ENCODE measurements at places on chromosomes 7 and 10.

- no peak for DNase-seq
Observed at GRCh38 chr7:99000904-99001465, 122.7 kb downstream of the TRRAP start.

- no peak for DNase-seq
Observed at GRCh38 chr7:33820206-33820605, 85.1 kb upstream of the BMPER start.

- DNase-seq, result no peak
Observed at GRCh38 chr7:85030893-85031292, 156.0 kb downstream of the SEMA3D start.

GRCh38 chr10:132162021-132162531 is 24.7 kb upstream of the DPYSL4 start:
- no peak for DNase-seq

- DNase-seq, result no peak
Observed at GRCh38 chr10:1538121-1538520, 199.2 kb downstream of the ADARB2 start.

GRCh38 chr7:66211429-66211828 is 6.3 kb downstream of the TPST1 start:
- no peak for DNase-seq

DNA sequence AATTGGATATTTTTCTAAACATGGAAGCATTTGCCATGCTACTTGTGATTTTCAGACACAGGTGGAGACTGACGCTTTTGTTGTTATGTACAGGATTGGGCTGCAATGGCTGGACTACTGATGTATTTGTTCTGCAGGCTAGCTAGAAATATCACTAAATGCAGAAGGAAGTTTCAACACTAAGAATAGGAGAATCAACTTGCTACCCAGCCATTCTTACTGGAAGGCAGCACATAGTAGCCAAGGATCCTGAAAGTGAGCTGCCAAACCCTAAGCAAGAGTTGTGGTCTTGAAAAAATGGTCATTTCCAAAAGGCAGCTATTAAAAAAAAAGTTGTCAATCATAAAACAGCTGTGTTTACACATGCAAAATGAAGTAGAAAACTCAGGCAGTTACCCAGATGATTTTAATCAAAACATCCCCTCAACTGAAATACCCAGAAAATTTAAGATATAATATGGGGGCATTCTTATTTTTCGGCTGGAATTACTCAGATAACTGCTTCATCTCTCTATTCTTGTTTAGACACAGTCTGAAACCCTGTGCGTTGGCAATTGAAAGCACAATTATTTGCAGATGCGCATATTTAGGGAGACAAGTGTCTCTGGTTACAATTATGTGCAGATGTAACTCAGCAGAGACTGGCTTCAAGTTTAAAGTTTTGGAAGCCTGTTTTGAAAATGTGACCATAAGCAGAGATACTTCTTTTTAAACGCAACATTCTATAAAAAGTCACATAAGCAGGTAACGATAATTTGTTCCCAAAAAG is 31.2 kb downstream of the GFRA1 start:
- no peak for DNase-seq
